ENCODE measurements at places on chromosomes 2 and 18. TPM values are rescaled to one million over a fixed set of nuclear protein-coding genes. Genes with fewer than 3 reads are reported as not detected.

The TEX261 gene
- 17.8 TPM for total RNA-seq

DNA sequence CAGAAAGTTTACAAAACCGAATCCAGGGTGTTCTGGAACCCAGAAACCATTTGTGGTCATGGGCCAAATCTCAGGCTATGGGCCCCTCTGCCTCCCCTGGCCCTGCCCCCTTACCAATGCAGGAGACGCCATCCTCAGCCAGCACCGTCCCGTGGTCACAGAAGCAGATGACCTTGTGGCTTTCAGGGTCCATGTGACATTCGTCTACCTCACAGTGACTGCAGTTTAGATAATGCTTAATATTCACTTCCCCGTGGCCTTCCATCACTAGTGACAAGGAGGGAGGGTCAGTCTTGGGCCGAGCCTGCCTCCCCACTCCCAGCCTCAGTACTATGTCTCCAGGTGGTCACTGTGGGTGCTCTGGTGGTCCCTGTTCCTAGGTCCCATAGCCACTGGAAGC lies 111.6 kb downstream of the CLIP4 start:
- H3K4me1 ChIP-seq: no peaks in the 10 kb centered on the region
- H3K4me3 ChIP-seq: no peak overlapping the region
- no peak overlapping the region for H3K27ac ChIP-seq
- H3K27me3 ChIP-seq: peaks cover 7% of the 10 kb centered on the region
- H3K36me3 ChIP-seq: no peaks in the 10 kb centered on the region
- no peak for DNase-seq

DNA sequence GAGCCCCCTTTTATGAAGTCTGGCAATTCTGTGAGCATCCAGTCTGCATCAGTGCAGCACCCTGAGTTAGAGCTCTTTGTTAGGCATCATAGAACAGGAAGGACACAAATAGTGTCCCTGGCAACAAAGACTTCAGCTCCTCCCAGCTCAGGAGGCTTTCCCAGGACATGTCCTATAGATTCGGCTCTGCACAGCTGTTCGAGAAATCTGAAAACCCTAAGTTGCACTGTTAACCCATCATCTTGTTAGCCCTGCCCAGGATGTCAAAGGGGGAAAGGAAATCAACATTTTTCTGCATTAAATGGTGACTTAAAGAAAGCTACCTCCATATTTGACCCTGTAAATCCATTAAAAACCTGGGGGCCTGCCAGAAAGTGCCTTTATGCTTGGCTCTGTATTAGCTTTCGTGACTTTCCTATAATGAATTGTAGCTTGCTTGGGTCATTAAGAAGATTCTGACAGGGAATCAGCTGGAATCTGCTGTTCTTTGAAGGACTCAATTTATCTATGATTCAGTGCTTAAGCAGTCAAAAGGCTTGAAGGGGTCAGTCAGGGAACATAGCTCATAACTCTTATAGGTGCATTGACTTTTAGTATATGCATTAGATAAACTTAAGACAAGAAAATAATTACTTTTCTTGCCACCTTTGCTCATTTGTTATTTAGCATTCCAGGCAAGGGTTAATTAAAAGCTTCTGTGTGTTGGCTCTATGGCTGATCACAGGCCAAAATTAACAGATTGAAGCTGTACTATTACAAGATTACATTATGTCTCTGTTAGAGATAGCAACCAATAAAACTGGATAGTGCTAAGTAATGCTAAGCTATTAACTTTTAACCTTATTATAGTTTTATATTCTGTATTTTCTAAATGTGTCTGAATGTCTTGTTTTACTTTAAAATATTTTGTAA lies 20.6 kb downstream of the ERMN start:
- DNase-seq: peak; percentile 20
- peaks cover 50% of the 10 kb centered on the region for H3K4me1 ChIP-seq

DNA sequence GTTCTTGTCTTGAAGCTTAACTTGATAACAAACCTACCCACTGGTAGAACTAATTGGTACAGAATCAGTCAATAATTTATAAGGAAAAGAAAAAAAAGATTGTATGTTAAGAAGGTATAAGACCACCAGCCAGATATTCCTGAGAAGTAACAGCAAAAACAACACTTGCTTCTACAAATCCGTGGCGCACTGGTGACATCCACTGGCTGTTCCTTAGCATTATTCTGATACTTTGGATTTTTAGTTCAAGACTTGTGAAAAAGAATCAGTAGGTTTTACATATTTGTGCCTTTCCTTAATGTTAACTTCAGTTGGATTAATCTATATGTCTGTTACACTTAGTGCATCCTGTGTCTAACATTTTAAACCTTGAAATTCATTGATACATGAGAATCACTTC lies 141.8 kb downstream of the GRB14 start:
- H3K4me1 ChIP-seq: no peaks in the 10 kb centered on the region
- no peak for DNase-seq

The SFTPB gene
- total RNA-seq: not detected

DNA sequence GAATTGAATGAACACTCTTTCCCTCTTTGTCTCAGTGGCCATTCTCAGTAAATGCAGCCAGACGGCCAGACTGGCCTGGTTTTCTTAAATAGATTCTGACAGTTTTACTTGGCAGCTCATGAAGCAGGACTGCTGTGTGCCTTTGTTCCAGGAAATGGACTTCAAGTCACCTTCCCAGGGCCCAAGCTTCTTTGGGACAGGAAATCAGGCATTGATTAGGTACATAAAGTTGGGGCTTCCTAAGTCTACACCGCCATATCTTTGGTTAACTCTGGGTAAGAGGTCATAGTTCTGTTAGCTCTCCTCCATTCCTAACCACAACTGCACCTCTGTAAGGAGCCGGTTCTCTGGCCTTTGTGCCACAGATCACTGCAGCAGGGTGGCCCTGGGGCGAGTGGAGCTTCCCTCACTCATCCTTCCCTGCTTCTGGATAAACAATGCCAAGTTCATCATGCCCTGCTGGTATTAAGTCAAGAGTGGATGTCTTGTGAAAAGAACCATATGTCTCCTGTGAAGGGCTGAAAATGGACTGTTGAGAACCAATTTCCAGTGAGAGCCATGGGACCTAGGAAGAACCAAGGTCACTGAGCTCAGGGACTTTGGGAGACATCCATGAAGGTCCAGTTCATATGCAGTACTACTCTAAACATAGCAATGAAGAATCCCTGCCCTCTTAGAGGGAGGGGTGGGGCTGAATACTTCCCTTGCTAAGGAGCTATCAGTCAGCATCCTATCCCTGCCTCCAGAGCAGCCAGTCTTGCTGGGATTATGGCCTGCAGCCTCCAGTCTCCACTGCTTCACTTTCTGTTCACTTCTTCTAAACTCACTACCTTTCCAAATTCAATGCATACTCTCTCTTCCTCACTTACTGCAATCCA lies 122.6 kb upstream of the XPO1 start:
- H3K4me1 ChIP-seq: no peaks in the 10 kb centered on the region
- no peak overlapping the region for H3K4me3 ChIP-seq
- H3K27ac ChIP-seq: no peak overlapping the region
- H3K36me3 ChIP-seq: no peaks in the 10 kb centered on the region
- H3K27me3 ChIP-seq: no peaks in the 10 kb centered on the region
- no peak for DNase-seq

Data from activated naive CD4-positive, alpha-beta T cell treated with anti-CD3 and anti-CD28 coated beads for 36 hours (primary cell).